ENCODE measurements at places on chromosomes 4 and X.

- no peak for DNase-seq
Observed at GRCh38 chrX:32153585-32153984, 1057.8 kb downstream of the DMD start.

GRCh38 chr4:101265816-101266172 lies 81.5 kb downstream of the PPP3CA start:
- DNase-seq, result no peak

DNA sequence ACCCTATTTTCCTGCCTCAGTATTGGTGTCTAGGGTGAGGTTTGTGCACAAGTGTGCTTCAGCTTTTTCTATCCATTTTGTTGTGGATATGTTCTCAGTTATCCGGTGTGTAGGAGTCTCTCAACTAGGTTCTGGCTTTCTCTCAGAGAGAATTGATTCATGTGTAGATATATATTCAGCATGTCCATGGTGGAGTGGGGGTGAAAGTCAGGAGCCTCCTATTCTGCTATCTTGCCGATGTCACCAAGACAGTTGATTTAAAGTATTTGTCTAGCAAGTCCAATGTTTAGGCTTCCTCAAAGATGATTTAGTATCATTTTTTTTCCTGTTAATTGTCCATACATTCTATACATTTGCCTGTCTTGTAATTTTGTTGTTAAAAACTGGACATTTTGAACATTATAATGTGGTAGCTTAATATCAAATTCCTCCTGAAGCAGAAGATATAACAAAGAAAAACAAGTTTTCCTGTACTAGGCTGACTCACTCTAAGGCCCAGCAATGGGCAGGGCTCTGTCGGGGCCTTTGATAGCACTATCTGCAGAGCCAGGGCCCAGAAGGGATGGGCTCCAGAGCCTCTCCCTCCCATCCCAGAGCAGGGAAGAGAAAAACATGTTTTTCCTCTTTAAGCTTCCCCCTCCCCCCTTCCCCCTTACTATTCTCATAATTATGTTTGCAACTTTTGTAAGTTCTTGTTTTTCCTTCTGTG lies 37.6 kb downstream of the GLUD2 start:
- no peak for DNase-seq

GRCh38 chr4:61545902-61546480 lies 345.9 kb downstream of the ADGRL3 start:
- no peak for DNase-seq

DNA sequence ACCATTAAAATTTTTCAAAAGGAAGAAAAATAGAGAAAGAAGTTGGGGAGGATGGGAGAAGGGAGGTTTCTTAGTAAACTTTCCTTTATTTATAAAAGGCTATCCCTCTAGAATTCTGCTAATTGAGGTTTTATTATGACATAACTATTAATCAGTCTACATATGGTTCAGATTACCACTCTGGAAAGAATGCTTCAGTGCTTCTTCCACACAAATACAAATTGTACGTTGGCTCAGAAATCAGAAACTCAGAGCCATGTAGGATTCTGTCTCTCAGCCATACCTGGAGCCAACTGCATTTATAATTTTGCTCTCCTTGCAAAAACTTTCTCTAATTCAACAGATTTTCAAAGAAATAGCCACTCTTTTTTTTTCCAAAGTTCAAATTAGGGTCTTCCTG lies 37.1 kb downstream of the SRPX start:
- DNase-seq, result no peak

DNA sequence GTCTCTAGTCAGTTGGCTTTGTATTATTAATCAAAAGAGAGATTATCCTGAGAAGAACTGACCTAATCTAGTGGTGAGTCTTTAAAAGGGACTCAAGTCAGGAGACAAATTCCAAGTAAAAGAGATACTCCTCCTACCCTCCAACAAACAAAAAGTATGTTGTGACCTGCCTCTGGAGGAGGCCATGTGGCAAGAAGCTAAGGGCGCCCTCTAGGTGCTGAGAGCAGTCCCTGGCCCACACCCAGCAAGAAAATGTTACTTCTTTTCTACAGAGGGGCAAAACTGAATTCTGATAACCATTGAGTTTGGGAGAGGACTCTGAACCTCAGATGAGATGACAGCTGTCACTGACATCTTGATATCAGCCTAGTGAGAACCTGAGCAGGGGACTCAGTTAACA lies 953.6 kb upstream of the AGA start:
- DNase-seq, result no peak

DNA sequence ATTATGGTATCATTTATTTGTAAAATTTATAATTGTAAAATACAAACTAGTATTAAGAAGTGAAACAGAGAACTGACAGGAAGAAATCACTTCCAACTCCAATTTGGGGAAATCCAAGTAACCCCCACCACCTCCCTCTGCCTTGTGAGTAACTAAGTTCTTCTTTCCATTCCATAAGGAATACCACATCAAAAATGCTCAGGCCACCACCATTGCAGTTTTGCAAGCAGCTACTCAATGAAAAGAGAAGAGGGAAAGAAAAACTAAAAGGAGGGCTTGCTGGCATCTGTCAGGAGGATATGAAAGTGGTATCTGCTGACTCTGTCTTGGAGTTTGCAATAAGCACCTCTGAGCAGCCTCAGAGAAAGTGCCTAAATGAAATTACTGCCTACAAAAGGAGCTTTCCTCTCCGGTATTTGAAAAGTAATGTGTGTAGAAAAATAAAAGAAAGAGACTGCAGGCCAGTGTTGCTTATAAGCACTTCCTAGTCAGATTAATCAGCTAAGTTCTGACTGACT lies 228.7 kb downstream of the OPHN1 start:
- DNase-seq, result no peak

DNA sequence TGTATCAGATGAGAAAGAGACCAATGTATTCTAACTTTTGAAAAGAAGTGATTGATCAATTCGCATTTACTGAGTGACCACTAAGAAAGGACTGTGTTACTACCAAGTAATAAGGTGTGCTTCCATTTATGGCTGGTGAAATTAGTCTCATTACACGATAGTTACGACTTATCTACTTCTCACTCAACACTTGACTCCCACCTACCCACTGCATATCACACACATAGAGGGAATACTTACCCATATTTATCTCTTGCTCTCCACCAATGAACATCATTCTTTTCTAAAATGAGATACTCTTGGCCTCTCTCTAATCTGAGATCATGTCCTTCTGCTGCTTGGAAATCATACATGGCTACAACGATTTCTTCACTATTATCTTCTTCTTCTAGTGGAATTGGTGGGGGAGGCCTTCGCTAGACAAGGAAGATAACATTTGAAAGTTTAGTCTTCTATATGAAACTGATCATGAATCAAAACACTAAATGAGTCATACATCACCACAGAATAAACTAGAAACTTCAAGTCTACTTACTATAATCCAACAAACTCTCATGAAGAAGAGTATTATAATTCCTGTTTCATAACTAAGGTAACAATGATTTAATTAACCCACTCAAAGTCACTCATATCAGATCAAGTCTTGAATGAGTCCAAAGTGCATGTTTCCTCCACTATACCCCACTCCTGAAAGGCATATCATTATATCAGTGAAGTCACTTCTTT lies 33.7 kb upstream of the TXK start:
- no peak for DNase-seq

- no peak for DNase-seq
Observed at GRCh38 chr4:187366530-187366929, 629.0 kb upstream of the ZFP42 start.

DNA sequence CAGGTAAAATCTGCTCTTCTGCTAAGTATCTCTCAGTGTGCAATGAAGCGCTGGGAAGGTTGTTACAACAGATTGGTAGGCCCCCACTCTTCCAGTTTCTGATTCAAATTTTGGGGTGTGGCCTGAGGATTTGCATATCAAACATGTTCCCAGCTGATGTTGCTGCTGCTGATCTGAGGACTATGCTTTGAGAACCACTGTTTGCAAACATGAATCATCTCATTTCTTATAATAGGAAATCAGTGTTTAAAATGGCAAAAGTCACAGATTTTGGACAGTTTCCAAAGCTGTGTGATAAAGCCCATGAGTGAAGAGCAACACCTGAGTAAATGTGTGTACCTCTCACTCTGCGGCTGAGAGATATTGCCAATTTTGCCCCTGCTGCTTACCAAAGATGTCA lies 36.2 kb upstream of the NDNF start:
- DNase-seq, result no peak

- no peak for DNase-seq
Observed at GRCh38 chrX:9659571-9660195, 106.0 kb downstream of the GPR143 start.

DNA sequence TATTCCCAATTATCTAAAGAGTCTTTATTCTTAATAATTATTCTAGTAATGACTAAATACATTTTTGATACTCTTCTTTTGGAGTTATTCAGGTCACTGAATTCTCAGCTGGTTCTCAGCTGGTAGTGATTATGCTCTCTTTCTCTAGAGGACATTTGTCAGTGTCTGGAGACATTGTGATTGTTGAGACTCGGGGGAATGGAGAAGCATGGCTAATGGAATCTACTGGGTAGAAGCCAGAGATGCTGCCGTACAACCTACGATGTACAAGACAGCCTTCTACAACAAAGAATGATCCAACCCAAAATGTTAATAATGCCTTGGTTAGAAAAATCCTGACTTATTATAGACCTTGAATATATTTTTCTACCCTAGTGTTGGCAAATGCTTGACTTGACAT lies 149.2 kb upstream of the ANKRD50 start:
- DNase-seq, result no peak

- no peak for DNase-seq
Observed at GRCh38 chr4:119498527-119498926, 130.1 kb downstream of the PDE5A start.

DNA sequence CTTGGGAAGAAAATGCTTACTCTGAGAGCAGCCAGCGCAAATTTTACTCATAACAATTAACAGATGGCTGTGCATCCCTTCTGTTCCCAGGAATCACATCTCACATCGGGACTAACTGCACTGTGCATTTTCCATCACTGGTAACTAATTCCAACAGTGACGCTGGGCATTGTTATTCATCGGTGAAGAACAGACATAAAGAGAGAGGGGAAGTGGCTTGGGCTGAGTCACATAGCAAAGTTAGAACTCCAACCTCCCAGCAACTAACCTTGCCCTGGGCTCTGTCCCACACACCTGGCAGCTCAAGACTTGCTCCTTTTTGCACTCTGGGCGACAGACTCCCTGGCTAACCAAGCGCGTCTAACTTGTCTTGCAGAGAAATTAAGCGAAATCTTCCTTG lies 6.4 kb upstream of the LONRF3 start:
- no peak for DNase-seq

DNA sequence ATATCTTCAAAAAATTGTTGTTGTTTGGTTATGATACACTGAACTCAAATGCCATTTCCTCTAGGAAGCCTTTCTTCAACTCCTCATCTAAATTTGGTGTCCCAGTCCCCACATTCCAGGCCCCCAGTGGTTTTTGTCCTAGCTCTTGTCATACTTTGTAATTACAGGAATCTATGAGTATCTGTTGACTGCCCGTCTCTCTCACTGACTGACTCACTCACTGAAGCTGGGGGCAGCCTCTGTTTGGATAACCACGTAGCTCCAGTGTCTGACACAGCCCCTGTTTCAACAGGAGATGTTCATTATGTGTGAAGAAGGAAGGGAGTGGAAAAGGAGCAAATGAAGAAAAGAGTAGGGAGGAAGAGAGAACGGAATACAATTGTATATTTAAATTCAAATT lies 284.1 kb upstream of the TENM3 start:
- DNase-seq, result no peak

DNA sequence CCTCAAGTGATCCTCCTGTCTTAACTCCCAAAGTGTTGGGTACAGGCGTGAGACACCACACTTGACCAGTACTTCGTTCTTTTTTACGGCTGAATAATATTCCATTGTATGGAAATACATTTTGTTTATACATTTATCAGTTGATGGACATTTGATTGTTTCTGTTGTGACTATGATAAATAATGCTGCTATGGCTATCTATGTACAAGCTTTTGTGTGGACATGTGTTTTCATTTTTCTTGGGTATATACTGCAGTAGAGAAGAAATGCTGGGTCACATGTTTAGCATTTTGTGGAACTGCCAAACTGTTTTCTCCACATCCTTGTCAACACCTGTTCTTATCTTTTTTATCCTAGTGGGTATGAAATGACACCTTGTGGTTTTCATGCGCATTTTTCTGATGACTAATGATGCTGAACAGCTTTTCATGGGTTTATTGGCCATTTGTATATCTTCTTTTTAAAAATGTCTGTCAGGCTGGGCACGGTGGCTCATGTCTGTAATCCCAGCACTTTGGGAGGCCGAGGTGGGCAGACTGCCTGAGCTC lies 37.3 kb downstream of the SAT1 start:
- no peak for DNase-seq

GRCh38 chr4:188606635-188607034 lies 467.4 kb downstream of the TRIML1 start:
- no peak for DNase-seq

DNA sequence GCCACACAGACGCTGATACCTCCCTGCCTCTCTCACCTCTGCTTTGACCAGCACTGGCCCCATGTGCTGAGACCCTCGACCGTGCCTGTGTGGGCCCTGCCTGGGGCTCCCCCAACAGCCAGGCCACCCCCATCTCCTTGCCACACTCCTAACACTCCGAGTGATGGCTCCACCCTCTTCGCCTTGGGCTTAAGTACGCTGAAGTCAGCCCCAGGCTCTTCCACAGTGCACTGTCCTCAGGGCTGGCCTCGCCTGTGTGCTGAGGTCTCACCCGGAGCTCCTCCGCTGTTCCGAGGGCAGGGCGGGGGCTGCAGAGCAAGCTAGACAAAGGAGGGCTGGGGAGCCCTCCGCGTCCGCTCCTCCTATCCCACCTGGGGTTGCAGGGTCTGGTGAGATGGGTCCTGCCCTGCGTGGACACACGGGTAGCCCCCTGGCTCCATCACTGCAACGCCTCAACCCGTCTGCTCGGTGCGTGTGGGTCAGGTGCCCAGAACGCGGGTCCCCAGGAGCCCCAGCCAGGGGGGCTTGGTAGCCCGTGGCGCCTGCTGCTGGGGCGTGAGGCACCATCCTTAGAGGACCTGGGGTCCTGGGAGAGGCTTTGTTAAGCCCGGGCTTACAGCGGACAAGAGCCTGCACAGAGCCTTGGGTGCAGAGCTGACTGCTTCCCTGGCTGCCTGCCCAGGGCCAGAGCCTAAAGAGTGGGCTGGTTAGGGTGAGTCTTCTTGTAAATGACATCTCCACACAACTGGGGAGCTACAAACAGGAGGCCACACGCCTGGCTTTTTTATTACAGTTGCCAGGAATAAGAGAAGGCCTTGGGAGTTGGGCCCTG lies 42.6 kb upstream of the NKX1-1 start:
- DNase-seq, result no peak

DNA sequence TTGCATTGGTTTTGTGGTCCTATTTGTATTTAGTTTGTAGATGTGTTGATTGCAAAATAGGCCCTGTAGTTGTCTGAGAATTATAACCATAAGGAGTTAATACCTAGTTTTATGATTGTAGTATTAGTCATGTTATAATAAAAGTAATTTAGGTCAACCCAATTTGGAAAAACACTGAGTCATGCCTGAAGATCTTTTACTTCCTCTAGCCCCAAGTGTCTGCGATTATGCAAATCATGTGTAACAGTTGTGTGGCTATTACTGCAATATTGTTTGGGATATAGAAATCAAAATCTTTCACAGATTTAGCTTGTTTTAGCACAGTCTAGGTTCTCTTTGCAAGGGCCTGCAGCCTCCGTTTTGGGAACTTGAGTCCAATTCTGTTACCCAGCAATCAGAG lies 12.6 kb downstream of the SRD5A3 start:
- peak; percentile 44 for DNase-seq

GRCh38 chrX:145003443-145003842 lies 243.9 kb upstream of the SPANXN1 start:
- DNase-seq, result no peak
